ENCODE measurements at places on chromosomes 7 and 10.

GRCh38 chr10:79079490-79080355, 11.0 kb downstream of the ZMIZ1 start:
- no peak for DNase-seq

- no peak for DNase-seq
These were observed 51.0 kb downstream of the UNC5B start for GRCh38 chr10:71263376-71263775.

DNA sequence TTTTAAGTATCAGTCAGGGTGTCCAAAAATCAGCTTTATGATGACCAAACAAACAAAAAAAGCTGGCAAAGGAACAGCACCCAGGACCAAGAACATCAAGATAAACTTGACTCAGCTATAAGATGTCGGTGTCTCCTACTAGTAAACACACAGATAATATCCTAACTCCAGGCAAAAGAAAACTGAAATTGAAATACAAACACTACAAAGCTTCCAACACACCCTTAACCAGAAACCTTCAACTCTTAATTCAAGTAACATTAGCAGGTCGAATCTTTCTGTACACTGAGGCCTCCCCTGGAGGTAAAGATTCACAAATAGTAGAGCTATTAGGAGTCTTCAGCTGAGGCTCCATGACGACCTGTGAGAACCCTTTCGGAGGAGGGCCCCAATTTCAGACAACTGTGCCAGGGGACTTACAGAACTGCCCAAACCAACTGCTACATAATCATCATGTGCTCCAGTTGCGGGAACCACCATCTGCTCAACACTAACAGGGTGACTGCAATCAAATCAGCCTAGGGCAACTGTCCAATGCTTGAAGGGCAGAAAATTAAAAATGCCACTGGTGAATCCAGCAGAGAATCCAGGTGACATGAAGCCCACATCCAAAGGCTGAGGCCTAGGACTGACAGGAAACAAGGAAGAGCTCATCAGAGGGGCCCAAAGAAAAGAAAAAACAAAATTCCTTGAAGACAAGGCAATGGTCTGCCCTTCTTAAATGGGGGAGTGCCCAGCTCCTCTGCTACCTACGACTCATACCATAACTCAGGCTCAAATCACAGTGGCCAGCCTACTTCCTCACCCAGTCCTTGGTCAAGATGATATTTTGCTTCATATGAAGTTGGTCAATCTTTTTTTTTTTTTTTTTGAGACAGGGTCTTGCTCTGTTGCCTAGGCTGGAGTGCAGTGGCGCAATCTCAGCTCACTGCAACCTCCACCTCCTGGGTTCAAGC, 20.0 kb downstream of the XPNPEP1 start:
- DNase-seq: no peak

GRCh38 chr7:96090756-96091155, 231.1 kb downstream of the SLC25A13 start:
- DNase-seq: no peak

- peak; percentile 12 for DNase-seq
These were observed 18.1 kb upstream of the LIPK start for GRCh38 chr10:88687853-88688467.

- no peak for DNase-seq
These were observed 20.9 kb downstream of the WBP1L start for GRCh38 chr10:102764470-102765161.

DNA sequence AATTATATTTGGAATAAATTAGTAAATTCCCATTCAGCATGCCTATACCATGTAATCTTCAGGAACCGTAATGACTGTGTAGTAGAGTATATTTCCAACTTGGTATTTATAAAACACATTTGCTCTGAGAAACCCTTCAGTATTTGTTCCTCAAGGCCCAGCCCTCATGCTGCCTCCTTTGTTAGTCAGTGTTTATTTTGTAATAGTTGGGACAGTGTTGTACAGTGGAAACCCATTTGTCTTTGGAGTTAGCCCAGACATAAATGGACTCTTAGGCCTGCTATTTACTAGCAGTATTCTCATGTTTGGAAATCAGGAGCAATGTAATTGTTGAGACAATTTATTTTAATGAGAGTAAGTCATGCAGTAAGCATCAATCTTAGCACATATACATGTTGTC, 686.9 kb downstream of the AUTS2 start:
- DNase-seq: no peak

GRCh38 chr10:74855027-74855426, 28.6 kb downstream of the KAT6B start:
- no peak for DNase-seq

DNA sequence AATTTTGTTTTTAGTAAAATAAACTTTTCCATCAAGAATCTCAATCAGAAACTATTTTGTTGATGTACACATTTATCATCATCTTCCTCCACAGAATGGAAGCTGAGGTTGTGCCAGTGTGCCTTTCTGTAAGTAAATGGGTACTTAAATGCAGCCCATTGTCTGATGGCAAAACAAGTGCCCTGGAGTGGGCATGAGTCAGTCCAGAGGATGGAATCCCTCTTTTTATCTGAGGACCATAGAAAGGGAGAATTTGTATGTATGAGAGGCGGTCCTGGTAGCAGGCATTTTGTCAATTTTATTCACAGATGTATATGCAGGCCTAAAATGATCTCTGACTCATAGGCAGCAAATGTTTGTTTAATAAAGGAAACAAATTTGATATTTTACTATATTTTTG, 102.1 kb upstream of the MAGI2 start:
- DNase-seq: no peak

- no peak for DNase-seq
These were observed 332.3 kb downstream of the DNAJB6 start for GRCh38 chr7:157668884-157669767.

- no peak for DNase-seq
These were observed 989.0 kb downstream of the GATA3 start for GRCh38 chr10:9043466-9043865.

- no peak for DNase-seq
These were observed 35.3 kb upstream of the STARD3NL start for GRCh38 chr7:38142736-38143135.

- no peak for DNase-seq
These were observed 53.5 kb upstream of the TNRC18 start for GRCh38 chr7:5477126-5477525.

GRCh38 chr7:76224695-76225094, 23.0 kb downstream of the SRRM3 start:
- DNase-seq: no peak

GRCh38 chr10:99370993-99371392, 41.8 kb downstream of the CNNM1 start:
- no peak for DNase-seq

- DNase-seq: no peak
These were observed 31.6 kb downstream of the ABCB5 start for GRCh38 chr7:20647036-20647435.

- DNase-seq: no peak
These were observed 43.1 kb downstream of the MINPP1 start for GRCh38 chr10:87547734-87548311.

- no peak for DNase-seq
These were observed 126.9 kb downstream of the CXCL12 start for GRCh38 chr10:44258019-44258418.

GRCh38 chr7:127903892-127904669, 127.2 kb downstream of the LRRC4 start:
- DNase-seq: no peak

GRCh38 chr7:41298409-41298808, 404.5 kb downstream of the INHBA start:
- no peak for DNase-seq

- DNase-seq: no peak
These were observed 31.9 kb downstream of the RSBN1L start for GRCh38 chr7:77727936-77728701.

- DNase-seq: no peak
These were observed 159.2 kb downstream of the KCNMA1 start for GRCh38 chr10:77478247-77478961.

DNA sequence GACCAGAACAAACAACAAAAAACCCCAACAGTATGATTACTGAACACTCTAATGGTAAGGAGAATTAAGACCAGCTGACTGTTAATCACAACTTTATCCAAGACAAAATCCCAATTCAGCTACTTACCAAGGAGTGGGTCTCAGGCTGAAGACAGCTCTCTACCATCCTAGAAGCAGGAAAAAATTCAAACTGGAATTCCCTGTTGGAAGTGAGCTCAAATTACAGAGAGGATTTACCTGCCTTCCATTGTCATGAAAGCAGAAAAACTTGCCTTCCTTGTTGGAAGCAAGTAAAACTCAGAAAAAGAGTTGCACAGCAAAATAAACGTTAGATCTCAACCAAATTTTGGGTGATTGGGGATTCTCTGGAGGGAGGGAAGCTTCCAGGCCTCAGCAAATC, 20.9 kb downstream of the SPAM1 start:
- DNase-seq: no peak

- no peak for DNase-seq
These were observed 46.1 kb upstream of the MTPN start for GRCh38 chr7:136023134-136023869.

DNA sequence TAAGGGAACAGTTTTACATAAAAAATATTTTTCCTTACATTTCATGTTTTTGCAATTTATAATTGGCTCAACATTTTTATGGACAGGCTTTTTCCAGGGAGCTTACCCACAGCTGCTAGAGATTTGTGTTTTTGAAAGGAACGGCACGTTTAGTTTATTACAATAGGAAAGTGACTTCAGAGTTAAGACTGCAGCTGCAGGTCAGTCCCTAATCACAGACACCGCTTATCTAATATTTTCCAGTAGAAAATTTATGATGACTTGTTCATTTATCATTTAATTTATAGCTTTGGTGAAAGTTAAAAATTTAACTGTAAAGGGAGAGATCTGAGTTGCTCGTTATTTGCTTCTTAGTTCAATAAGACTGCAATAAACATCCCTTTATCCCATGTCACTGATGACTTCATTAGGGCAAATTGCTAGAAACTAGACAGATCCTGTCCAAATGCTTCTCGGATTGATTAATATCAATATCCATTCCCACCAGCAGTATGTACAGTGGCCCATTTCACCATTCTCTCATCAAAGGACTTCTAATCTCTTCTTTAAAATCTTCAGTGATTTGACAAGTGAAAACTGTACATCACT, 97.0 kb upstream of the ODAD2 start:
- DNase-seq: no peak

- no peak for DNase-seq
These were observed 110.9 kb downstream of the UNCX start for GRCh38 chr7:1343551-1343950.

DNA sequence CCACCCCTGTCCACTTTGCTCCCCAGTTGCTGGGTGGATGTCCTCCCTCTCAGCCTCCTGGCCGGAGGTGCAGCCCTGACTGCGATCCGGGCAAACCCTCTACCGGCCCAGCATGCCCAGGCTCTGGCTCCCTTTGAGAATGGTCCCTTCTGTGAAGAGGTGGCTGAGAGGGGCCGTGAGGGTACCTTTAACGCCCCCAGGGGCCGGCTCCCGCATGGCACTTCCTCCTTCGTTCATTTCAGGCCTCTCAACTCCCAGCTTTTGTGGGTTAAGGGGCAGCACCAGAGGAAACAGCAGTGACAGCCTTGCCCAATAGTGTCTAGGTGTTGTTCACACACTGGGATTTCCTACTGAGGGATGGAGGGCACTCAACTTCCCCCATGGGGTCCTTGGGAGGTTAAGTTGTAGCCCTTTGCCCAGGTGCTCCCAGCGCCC, 33.2 kb upstream of the HABP2 start:
- no peak for DNase-seq
